ENCODE measurements at places on chromosomes 12 and 14.

GRCh38 chr14:52944254-52944653 is 6.6 kb downstream of the FERMT2 start:
- DNase-seq: no peak

- no peak for DNase-seq
Measured at GRCh38 chr12:81303935-81304334, 226.1 kb downstream of the ACSS3 start.

- DNase-seq: no peak
Measured at GRCh38 chr12:91058786-91059185, 962 bp upstream of the KERA start.

GRCh38 chr12:70367258-70368141 is 1.4 kb downstream of the KCNMB4 start:
- DNase-seq: no peak

- DNase-seq: peak; percentile 21
Measured at GRCh38 chr12:50597200-50598195, 92.7 kb downstream of the DIP2B start.

DNA sequence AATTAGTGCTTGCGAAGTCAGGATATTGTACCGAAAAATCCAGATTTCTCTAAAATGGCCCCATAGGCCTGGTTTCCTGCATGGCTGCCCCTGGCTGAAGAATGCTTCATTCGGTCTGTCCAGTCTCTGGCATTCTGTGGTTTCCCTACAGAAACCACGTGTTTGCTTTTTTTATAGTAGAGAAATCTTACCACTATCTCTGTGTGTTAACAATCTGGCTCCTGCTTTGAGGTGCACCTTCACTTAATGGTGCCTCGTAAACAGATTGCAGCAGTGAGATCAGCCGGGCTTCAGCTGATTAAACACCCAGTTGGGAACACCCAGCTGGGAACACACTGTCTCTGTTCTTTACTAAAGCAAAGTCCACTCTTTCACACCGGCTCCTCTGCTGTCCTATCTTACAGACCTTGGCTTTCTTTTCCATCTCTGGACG is 6.7 kb upstream of the DNAAF2 start:
- DNase-seq: no peak

GRCh38 chr12:131021154-131021541 is 67.4 kb downstream of the ADGRD1 start:
- DNase-seq: no peak

GRCh38 chr12:61654698-61655097 is 605.5 kb upstream of the USP15 start:
- DNase-seq: no peak

GRCh38 chr12:30794591-30795409 is 40.0 kb upstream of the CAPRIN2 start:
- DNase-seq: peak; percentile 13

DNA sequence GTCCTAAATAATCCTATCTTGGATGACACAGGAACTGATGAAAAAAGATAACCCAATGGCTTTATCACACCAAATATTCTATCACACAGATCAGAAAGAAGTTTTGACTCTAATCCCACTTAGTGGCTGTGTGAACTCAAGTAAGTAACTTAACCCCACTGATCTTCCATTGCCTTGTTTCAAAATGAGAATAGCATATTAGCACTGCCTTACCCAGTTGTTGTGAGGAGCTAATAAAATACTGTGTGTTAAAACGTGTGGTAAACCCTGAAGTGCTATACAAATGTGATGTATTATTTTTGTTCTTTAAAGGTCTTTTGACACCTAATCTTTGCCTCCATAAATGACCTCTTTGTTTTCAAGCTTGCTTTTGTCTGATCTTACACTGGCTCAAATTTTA is 60.9 kb upstream of the ARID2 start:
- DNase-seq: no peak

DNA sequence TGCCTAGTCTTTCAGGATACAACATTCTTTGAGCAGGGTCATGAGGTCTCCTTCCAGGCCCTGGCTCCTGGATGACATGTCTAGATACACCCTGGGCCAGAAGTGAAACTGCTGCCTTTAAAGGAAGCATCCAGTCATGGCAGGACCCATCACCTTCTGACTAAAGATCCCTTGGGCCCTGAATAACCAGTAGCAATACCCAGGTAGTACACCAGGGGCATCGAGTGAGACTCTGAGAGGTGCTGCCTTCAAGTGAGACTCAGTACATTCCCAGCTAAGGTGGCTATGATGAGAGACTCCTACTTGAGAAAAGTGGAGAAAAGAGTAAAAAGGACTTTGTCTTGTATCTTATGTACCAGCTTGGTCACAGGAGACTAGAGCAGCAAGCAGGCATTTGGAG is 23.5 kb downstream of the OR6C68 start:
- no peak for DNase-seq

Data from stimulated activated CD8-positive, alpha-beta memory T cell treated with anti-CD3 and anti-CD28 coated beads, Interleukin-2, amount 100 ng/mL, for 48 hours (primary cell).